LHCN-M2 (cell line): ENCODE measurements at places on chromosomes 7 and 10. TPM values are rescaled to one million over a fixed set of nuclear protein-coding genes. Genes with fewer than 3 reads are reported as not detected.

GRCh38 chr10:75398200-75398691 is 3.3 kb downstream of the ZNF503 start:
- no peak for DNase-seq

Gene CTBP2
- total RNA-seq: 51.1 and 51.9 TPM in 2 replicates

Gene ECHS1
- total RNA-seq: 117 and 130 TPM in 2 replicates

- no peak for DNase-seq
Observed at GRCh38 chr10:25934621-25935139, 651 bp downstream of the MYO3A start.

DNA sequence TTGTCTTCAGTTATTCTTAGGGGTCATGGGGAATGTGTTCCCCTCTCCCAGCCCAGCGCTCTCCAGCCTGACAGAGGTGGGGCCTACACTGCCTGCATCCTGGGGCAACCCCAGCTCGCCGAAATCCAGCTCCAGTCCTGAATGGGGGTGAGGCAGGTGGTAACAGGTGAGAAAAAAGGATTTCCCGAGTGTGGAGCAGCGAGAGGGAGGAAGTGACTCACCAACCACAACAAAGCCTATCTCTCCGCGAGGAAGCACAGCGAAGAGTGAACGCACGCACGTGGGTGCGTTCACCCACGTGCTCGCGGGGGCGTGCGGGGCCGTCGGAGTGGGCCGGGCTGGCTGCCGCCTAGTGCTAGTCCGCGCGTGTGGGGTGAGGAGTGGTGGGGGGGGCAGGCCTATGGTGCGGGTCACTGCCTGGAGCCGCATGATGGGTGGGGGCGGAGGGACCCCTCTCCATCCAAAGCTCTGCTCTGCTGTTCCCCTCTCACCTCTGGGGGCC is 855 bp upstream of the PALD1 start:
- no peak for DNase-seq

Gene CYP2W1
- total RNA-seq: 0.06 TPM in 1 of 2 replicates, not detected in the other

- DNase-seq: no peak
Observed at GRCh38 chr10:21505711-21506278, 19.7 kb downstream of the SKIDA1 start.

- no peak for DNase-seq
Observed at GRCh38 chr10:28806951-28807759, 129.8 kb downstream of the BAMBI start.

GRCh38 chr10:12103802-12104201 is 25.7 kb upstream of the SEC61A2 start:
- no peak for DNase-seq

Gene LOXL4
- 0.19 and 0.46 TPM in 2 replicates for total RNA-seq

DNA sequence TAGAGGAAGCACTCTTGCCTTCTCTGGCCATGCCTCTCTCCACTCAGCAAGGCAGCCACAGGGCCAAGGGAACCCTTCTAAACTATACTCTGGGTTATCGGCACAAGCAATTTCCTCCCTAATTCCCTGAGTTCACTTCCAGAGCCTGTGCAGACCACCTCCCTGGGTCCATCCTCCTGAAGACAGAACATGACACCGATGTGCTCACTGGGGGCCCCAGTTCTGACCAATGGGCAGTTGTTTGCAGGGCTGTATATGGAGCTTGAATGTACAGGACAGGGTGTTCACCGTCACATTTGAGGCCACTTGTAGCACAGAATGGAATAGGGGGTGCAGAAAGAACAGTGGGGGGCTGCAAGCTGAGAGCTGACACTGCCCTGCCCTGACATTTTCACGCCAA is 77.7 kb downstream of the TFEC start:
- DNase-seq: no peak

DNA sequence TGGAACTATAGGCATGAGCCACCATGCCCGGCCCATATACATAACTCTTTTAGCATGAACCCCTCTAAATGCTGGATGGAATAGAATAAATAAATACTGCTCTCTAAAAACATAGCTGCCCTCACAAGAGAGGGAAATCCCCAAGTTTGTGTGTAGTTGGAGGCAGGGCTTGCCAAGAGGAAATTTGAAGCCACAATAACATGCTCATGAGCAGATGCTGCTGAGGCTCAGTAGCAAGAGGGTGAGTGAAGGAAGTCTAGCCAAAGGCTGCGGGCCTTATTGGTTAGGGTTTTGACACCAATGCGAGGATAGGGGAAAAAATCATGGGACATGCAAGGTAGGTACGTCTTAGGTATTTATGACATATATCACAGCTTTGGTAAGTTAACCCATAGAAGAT is 17.3 kb downstream of the TPK1 start:
- DNase-seq: no peak

Gene ADAM12
- total RNA-seq: 16.6 and 21.2 TPM in 2 replicates

DNA sequence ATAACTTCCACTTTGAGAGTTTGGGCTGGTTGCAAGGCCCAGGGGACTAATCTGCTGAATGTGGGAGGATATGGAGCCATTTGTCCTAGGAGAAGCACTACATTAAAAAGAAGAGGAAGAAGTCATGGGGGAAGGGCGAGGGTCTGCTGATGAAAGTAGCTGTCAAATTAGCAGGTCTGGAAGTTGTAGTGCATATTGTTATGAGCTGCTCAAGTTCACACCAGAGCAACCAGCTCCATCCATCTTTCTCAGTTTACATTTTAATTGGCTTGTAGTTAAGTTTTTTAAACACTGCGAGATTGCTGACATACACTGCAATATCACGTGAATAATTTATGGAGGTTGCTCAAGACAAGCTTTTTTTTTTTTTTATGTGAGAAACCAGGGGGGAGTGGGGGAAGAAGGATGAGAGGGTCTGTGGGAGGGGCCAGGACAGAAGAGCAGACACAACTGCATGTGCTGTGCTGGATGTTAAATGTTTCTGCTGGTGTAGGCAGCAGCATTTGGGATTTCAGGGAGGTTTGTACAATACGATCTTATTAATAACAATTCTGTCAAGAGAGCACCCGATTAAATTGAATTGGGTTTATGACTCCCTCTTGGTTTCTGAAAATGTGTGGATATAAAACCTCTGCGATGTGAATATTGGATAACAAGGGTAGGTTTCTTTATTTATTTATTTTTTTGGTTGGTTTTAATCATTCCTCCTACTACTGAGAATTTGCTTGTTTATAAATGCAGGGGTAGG is 759.0 kb upstream of the GALNT17 start:
- no peak for DNase-seq

DNA sequence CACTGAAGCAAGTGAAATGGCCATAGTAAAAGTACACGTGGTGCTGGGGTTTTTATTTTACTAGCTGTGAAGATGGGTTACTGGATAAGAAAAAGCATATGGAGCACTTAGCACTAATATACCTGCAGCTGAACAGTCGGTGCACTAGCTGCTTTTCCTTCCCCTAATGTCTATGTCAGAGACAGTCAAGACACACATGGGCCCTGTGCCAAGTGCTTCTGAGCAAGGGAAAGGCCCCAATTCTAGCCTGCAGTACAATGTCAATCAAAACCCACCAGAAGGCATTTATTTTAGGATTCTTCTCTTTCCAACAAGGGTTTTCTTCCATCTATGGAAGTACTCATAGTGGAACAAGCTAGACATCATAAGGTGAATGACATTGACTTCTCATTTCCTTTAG is 716.7 kb downstream of the CCSER2 start:
- DNase-seq: no peak

Gene CRYGN
- not detected in 2 replicates for total RNA-seq

GRCh38 chr10:58765910-58766309 is 253.2 kb downstream of the BICC1 start:
- no peak for DNase-seq

DNA sequence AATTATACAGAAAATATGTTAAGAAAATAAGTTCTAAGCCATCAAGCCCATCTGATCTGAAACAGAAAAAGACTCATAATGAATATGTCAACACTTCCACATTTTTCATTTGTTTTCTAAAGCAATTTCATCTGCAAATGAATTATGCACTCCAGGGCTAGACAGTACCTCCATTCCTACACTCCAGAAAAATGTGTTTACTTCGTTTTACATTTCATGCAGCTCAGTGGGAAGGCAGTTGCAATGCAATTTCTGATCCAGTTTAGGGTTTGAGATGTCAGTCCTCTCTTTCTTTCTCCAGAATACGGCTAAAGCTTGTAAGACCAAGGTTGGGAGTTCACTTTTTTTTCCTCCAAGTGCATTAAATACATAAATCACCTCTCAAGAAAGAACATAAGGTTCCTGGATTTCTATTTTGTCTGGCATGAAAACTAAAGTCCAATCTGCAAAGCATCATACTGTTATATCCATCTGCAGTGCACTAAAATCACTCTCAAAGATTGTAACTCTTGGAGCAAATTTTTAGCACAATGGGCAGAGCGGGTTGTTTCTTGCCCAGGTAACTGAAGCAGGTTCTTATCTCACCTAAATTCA is 348.8 kb upstream of the C7orf33 start:
- DNase-seq: no peak

GRCh38 chr7:149027611-149028345 is 527 bp downstream of the PDIA4 start:
- peak; percentile 19 for DNase-seq

Gene OR2A7
- total RNA-seq: not detected in 2 replicates

DNA sequence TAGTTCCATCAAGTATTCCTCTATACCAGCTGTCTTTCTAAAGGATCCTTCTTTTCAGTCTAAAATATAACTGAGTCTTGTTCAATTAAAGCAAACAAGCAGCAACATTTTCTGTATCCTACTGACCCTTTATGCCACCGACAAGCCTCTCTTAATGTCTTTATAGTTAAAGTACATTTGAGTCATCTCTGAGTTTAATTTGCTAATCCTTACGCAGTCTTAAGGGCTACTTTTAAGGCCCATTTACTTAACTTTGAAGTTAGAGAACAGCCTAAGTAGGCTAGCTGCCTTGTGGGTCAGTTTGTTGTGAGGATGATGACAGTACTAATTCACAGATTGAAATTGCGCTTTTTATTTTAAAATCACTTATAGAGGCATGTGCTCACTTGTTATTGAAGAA is 265.5 kb upstream of the FERD3L start:
- DNase-seq: peak; percentile 64

Gene PTPN20
- not detected in 2 replicates for total RNA-seq

Gene IDI2
- total RNA-seq: not detected in 2 replicates

Gene FBXL15
- total RNA-seq: 15.9 and 22.5 TPM in 2 replicates

DNA sequence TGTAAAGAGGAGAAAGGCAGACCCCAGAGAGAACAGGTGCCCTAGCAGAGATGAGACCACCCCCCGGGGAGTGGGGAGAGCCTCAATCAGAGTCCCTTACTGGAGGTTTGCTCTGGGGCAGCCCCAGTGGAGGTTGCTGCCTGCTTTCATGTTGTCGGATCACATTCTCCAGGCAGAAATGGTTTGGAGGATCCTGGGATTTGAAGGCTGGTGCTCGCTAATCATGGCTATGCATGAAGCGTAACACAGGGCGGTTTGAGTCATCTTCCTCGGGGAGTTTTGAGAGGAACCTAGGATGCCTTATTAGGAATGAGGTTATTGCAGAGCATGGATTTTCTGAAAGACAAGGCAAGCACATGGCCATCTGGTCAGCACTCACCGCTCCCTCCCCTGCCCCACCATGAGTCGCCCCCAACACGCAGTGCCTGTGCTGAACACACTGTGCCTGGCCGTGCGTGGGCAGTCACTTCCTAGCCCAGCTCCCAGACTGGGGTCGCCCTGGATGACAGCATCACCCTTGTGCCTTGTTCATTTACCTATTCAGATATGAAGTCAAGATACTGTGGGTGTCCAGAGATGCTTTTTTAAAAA is 319.9 kb downstream of the DPP6 start:
- no peak for DNase-seq

GRCh38 chr10:106857213-106857612 is 307.3 kb downstream of the SORCS1 start:
- DNase-seq: no peak

DNA sequence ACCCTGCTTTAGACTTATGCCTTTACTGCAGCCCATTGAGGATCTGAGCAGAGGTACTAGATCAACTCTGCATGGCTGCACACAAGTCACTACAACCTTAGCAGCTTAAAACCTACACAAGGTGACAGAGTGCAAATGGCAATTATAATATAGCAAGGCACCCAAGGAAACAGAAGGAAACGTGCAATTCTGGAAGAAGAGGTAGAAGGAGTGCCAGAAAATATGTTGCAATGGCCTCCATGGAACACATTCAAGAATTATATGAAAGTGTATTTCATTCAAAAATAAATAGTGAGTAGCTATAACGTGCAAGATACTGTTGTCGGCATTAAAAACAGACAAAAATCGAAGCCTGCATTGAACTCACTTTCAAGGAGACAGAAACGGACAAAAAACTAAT is 2.9 kb upstream of the AKR1C8 start:
- DNase-seq: no peak

- peak; percentile 71 for DNase-seq
Observed at GRCh38 chr7:29684787-29685650, 121.3 kb upstream of the WIPF3 start.

DNA sequence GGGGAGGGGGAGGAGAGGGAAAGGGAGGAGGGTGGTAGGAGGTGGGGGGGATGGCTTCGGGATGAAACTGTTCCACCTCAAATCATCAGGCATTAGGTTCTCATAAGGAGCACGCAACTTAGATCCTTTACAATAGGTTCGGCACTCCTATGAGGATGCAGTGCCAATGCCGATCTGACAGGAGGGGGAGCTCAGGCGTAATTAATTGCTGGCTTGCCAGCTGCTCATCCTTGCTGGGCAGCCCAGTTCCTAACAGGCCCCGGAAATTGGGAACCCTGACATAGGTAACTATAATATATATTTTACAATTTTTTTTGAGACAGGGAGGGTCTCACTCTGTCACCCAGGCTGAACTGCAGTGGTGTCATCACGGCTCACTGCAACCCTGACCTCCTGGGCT is 118.8 kb upstream of the SFMBT2 start:
- DNase-seq: no peak

- DNase-seq: no peak
Observed at GRCh38 chr7:154906736-154907355, 96.1 kb downstream of the PAXIP1 start.

- DNase-seq: no peak
Observed at GRCh38 chr7:31326416-31326815, 14.1 kb downstream of the NEUROD6 start.

DNA sequence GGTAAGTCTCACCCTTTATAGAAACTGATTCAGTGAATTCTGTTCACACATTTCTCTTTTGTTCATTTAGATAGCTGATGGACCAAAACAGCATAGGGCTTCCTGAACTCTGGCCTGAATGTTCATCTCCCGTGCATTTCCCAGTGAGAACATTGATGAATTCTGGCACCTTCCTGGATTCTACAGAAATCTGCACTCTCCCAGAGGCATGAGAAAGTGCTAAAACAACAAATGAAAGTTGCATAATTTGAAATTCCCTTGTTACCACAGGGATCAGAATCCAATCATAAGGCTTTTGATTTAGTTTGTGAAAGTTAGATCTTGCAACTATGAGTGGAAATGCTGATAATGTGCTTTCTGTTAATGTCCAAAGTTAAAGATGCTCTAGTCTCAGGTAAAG is 29.7 kb upstream of the SCIN start:
- peak; percentile 11 for DNase-seq

- DNase-seq: no peak
Observed at GRCh38 chr10:1532636-1533035, 204.7 kb downstream of the ADARB2 start.

Gene PRPF18
- total RNA-seq: 32.6 and 33.1 TPM in 2 replicates

GRCh38 chr7:97697396-97697795 is 34.5 kb upstream of the TAC1 start:
- no peak for DNase-seq

Gene THSD7A
- under 0.01 TPM in 2 replicates for total RNA-seq

GRCh38 chr10:71008150-71008549 is 119.8 kb upstream of the PCBD1 start:
- no peak for DNase-seq

- no peak for DNase-seq
Observed at GRCh38 chr7:18045171-18045570, 17.5 kb upstream of the PRPS1L1 start.

Gene CHST3
- total RNA-seq: 32.9 and 40.6 TPM in 2 replicates

- DNase-seq: no peak
Observed at GRCh38 chr10:78427497-78428031, 393.9 kb downstream of the RPS24 start.

Gene TUBB8
- not detected in 2 replicates for total RNA-seq
